ENCODE measurements at places on chromosomes 5 and 9.

DNA sequence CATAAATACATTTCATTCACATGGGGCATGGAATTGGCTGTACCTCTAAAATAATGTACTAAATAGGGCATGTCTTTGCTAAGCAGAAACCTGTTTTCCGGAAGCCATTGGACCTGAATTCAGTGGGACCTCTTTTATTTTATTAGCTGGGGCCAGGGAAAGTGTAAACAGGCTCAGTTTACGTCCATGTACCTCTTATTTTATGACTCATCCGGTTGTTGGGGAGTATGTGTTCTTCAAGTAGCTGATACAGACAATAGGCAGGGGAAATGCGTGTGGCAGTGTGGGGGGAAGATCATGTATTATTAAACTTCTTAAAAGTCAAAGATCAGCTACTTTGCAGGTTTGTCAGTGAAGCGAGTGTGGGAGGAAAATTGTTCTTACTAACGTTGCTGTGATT lies 1.4 kb upstream of the GDNF start:
- DNase-seq = no peak

DNA sequence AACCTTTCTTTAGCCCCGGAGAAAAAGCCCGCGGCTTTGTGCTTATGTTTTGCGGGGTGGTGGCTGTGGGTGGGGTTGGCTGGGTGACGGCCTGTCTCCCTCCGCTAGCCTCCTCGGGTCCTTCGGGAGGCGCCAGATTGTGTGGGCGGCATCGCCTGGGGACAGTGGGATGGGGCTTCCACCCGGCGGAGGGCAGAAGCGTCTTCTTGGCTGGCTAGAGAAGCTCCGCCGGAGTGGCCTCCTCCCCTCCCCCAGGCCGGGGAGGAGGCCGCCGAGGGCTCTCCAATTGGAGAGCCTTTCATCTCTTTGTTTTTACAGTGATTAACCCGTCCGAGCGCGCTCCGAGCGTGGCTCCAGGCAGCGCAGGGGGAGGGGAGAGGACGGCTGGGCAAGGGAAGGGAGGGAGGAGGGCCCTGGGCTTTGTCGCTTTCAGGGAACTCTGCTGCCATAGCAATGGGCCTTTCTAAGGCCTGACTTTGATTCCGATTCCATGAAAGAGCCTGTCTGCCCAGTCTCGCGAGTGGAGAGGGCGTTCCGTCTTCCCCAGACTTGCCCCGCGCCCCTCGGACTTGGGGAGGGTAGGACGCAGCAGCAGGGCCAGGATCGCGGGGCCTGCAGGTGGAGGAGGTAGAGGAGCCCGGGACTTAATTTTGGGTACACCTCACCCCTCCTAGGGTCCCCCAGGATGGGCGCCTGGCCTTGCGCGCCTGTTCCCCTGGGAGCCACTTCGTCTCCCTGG lies 36.7 kb upstream of the TIFAB start:
- DNase-seq = no peak

DNA sequence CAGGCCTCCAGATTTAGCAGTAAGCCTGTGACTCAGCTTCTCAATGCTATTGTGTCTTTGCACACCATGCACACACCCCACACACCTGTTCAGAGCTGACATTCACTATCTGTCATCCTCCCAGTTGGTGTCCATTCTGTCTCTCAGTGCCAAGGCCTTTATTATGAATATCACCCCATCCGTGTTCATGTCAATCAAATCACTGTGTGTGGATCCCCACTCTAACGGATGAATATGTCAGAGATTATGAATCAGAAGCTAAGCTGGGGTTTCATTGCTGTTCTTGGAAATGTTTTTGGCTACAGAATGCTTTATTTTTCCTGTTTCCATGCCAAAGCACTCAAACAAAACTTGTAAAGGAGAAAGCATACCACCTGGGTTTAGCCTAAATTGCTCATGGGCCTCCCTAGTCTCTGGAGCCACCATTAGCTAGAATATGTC lies 9.4 kb upstream of the MAMDC2 start:
- DNase-seq = no peak

GRCh38 chr5:10533226-10533625 lies 30.6 kb upstream of the ANKRD33B start:
- no peak for DNase-seq

DNA sequence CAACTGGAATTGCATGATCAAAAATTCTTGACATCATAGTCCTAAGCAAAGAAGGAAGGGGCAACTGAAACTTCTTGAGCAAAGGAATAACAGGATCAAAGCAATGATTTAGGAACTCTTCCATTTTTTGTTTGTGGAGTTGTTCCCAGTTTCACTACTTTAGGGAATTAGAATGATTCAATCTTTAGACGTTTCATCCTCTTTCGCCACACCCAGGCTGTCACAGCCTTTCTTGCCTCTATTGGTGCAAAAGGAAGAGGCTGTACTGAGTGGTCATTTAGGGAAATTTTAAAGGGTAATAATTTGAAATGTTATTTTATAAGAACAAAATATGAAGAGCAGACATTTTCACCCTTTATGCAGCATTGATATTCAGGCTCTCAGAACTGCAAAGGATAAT lies 1026.0 kb upstream of the ARRDC3 start:
- DNase-seq = no peak

- no peak for DNase-seq
These were observed 32.1 kb upstream of the PDCL start for GRCh38 chr9:122860319-122861142.

DNA sequence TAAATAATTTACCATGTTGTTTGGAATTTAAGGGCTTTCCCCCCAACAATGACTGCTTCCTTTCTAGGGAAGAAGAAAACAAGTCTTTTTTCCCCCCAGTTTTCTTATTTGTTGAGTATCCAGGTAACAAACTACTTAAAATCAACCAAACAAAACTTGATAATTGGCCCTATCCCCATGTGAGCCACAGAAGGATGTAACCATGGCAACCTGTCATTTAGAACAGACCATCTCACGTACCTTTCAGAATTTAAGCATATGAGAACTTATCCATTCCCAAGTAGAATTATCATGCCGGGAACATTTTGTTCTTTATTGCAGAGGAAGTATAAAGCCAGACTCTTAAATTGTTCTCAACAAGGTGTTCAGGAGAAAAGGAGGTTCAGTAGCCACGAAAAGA lies 392.3 kb downstream of the CETN3 start:
- no peak for DNase-seq

DNA sequence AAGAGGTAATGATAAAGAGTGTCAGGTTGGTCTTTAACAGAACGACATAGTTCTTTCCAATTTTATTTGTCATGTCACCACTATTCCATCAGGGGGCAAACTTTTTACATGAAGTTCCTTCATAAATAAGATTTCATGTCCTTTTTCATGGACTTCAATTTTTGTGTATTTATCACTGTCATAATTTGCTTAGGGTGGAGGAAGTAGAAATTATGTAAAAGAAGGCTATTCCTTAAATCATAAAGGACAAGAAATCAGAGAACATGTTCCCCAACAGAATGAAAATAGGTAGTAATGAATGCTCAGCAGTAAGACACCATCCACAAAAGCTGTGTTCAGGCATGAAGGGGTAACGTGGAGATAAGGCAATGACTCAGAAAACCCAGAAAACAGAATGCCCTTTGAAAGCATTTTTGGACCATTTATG lies 72.7 kb downstream of the ZFAND5 start:
- DNase-seq = no peak

GRCh38 chr9:5848372-5848882 lies 15.5 kb upstream of the ERMP1 start:
- no peak for DNase-seq

GRCh38 chr5:139148306-139148705 lies 49.9 kb downstream of the SIL1 start:
- DNase-seq = no peak

GRCh38 chr9:110876929-110877328 lies 161.3 kb downstream of the LPAR1 start:
- no peak for DNase-seq

- DNase-seq = no peak
These were observed 92.8 kb downstream of the NFIB start for GRCh38 chr9:14221119-14221518.

GRCh38 chr5:104375345-104375744 lies 812.8 kb upstream of the NUDT12 start:
- no peak for DNase-seq

- DNase-seq = no peak
These were observed 55.3 kb downstream of the SMIM23 start for GRCh38 chr5:171840711-171841522.

DNA sequence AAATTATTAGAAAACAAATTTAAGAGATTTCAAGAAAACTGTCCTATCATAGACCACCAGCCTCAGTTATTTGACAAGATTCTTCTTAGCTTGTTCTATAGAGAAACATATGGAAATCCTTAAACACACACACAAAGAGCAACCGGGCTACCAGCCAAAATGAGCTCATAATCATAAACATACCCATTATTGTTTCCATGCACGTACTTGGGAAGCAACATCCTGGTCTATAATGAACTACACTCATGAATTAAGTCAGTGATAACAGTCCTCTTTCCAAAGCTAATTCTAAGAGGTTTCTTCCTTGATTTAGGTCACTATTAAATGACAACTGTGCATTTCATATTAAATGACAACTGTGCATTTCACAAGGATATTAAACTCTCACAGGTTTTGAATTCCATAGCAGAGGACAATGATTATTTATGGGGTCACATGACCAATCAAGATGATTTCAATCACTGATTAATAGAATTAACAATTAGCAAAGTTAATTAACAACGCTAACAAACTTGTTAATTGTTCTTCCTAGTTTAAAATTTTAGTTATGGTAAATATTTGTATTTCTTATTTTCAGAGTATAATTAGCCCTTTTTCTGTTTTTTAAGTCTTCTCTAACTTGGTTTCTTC lies 77.0 kb downstream of the OXCT1 start:
- DNase-seq = no peak

DNA sequence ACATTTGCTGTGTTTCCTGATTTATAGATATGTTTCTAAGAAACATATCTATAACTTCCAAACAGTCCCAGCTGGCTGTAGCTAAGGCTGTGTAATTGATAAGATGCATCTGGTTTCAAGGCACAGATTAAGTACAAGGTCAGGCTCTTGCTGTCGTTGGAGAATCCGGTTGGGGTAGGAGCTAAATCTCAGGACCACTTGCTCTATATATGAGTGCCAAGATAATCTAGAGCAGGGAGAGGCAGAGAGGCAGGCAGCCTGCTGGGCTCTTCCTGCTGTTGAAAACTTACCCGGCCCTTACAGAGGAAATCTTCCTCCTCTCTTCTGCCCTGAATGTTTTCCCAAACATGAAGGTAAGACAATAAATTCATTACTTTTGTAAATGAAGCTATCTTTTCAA lies at the start of gene C7:
TSS of gene C7 (plus strand) at position 234 of the 400 bp plus-strand sequence. CDS start at position 348, 114 bp downstream.
- no peak for DNase-seq

- no peak for DNase-seq
These were observed 567.4 kb downstream of the PRR16 start for GRCh38 chr5:121031491-121031890.

- DNase-seq = no peak
These were observed 486.2 kb downstream of the DMAC1 start for GRCh38 chr9:7313389-7313788.

DNA sequence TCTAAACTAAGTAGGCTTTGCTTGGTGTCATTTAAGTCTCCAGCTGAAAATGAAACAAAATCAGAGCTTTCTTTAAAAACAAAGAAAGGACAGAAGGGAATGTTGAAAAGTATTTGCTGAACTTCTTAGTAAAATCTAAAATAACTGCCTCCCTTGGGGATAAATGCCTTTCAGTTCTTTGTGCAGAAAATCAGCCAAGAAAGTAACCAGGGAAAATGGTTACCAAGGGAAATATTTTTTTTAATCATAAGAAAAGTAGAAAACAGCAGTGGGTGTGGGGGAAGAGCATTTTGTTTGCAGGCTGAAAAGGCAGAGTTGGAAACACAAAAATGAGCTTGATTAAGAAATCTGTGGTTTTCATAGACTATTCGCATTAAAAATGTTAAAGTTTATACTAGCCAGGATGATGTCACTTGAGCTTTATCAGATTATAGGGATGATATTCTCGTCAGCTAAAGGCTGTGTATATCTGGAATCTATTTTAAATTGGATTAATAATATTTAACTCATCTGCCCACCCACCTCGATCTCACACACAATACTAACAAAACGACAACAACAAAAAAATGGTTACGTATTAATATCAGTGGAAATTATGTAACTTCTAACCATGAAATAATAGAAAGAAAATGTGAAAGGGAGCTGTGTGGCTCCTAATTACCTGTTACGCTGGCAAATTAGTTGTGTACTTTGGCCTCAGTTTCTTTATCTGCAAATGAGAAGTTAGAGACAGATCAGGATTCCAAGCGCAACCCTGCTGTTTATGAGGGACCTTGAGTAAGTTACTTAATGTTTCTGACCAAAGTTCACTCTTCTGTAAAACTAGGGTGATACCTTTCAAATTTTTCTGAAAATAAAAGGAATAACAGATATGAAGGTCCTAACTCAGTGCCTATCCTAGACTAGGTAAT lies at the start of gene ECM2:
TSS of gene ECM2 (minus strand) at position 51 of the 911 bp plus-strand sequence. CDS start 13,124 bp downstream, outside the sequence.
- DNase-seq = no peak

DNA sequence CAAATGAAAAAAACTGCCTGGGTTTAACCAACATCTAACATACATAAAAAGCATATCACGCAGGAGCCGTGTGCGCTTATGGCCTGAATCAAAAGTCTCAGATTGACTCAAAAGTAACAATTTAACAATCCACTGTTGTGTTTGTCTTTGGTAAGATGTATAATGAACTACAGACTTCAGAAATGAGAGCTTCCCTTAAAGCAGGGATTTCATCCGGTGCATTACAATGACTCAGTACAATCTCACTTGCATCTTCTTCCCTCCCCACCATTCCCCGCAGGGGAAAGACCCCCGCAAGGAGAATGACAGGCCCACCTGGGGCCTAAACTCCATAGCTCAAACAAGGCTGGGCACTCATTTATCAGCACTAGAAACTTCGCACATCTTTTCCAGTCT lies 1.4 kb downstream of the ZFR start:
- peak; percentile 20 for DNase-seq

GRCh38 chr9:130962418-130963316 lies 23.6 kb upstream of the FIBCD1 start:
- DNase-seq = no peak

DNA sequence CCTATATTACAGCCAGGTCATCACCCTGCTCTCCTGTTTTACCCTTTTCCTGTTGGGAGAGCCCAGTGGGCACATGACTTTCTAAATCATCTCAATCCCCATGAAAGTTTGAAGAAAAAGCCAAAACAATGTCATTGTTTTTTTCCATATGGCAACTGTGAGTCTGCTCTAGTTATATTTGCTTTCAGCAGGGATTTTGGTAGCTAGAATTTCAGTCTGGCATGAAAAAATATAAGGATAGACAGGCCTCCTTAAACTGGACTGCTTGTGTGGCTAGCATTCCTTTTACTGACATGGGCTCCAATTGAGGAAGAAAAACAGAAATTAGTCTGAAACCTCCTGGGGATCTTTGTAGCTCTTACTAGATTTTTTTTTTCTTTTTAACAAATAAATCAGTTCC lies 25.6 kb downstream of the MOCS2 start:
- no peak for DNase-seq

DNA sequence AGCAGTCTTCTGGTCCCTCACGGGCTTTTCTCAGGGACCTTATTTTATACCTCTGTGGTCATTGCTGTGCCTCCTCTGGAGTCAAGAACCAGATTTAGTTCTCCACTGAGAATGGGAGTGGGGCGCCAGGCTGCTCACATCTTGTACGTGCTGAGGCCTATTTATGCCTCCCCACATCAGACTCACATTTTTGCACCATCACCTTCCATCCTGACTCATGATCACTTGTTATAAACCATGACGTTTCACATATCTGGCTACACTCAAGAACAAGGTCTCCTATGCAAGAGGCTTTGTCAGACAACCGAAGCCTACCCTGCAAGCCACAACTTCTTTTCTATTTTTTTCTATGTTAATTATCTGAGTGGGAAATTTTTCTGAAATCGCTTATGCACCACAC lies 10.7 kb downstream of the PRUNE2 start:
- no peak for DNase-seq

- DNase-seq = no peak
These were observed 995.4 kb upstream of the WWC1 start for GRCh38 chr5:167296066-167296465.

Data from SIG-M5 (cell line).